GM23248 (cell line): ENCODE measurements at places on chromosomes 4 and X.

GRCh38 chr4:74230902-74231499 is 73.1 kb downstream of the MTHFD2L start:
- peak; percentile 96 for DNase-seq

GRCh38 chrX:74509989-74510388 is 88.7 kb downstream of the SLC16A2 start:
- DNase-seq = peak; percentile 26

DNA sequence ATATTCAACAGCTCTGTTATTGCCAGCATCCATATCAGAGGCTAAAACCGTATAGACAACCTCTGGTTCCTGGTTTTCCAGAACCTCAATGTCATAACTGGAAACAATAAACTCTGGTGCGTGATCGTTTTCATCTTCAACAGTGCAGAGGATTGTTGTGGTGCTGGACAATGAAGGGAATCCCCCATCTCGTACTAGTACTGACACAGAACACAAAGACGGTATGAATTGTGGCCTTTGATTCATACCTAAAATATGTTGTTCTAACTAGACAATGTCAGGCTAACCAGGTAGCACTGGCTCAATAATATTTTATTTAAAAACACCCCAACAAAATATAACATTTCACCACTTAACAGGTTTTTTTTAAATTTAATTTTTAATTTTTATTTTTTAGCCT is 186.9 kb downstream of the DCHS2 start:
- DNase-seq = no peak

- no peak for DNase-seq
Measured at GRCh38 chrX:136863826-136864225, 16.7 kb downstream of the RBMX start.

- DNase-seq = peak; percentile 46
Measured at GRCh38 chr4:153497091-153497531, 31.0 kb downstream of the TMEM131L start.

- no peak for DNase-seq
Measured at GRCh38 chr4:123506011-123506695, 109.6 kb downstream of the SPRY1 start.

DNA sequence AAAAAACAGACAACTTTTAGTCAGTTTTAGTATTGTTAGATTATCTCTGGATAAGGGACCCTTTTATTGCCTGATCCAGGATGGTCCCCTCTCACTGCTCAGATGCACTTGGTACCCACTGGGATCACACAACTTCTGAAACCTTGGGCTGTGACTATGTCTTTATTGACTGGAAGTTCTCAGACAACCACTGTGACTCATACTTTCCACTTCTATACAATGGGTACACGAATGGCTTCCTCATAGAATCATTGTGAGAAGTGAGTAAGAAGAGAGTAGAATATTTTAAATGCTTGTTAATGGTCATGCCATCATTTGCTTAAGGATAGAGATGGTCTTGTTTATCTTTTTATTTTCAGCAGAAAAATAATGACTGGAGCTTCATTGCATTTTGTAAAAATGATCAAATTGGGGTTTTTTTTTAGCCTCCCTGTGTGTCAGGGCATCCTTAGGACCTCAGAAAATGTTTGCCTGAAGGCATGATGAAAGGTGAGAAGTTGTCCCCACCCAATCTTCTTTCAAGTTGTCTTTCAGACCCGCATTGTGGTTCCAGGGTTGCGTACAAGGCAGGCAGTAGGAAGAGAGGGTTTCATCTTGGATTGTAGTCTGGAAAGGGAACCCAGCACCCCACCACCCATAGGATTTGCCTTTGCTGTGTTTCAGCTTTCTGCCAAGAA is 115.1 kb downstream of the CPEB2 start:
- peak; percentile 29 for DNase-seq

DNA sequence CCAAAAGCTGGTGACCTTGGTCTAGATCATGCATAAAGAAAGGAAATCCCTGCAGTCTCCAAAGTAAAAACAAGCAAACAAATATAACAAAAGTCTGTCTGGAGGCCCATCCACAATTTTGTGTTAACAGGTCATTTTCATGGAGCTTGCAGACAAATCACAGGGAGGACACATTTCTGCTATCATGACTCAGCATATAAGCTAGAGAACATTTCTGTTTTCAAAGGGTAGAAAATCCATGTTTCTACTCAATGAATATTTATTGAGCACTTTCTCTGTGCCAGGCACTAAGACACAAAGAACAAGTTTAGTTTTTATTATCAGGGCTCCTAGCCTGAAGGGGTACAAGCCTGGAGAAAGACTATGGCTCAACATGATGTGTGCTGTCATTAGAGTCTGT is 71.1 kb downstream of the PARM1 start:
- DNase-seq = no peak

- no peak for DNase-seq
Measured at GRCh38 chr4:16767861-16768260, 130.6 kb downstream of the LDB2 start.

DNA sequence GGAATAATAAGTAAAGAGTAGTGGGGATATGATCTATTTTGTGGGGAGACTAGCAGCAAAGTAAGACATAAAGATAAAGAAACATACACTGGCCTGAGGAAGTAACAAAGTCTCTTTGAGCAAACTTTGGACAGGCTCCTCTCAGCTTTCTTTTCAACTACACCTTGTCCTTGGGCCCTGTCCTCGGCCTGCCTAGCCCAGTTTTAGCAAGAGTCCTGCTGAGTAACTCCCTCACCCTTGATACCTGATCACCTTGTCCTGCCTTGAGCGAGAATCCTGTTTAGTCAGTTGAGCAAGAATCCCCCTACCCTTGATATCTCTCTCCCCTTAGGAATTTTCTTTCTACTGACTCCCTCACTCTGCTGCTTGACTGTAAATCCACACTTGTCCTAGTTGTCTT is 11.5 kb downstream of the HNRNPH2 start:
- no peak for DNase-seq

DNA sequence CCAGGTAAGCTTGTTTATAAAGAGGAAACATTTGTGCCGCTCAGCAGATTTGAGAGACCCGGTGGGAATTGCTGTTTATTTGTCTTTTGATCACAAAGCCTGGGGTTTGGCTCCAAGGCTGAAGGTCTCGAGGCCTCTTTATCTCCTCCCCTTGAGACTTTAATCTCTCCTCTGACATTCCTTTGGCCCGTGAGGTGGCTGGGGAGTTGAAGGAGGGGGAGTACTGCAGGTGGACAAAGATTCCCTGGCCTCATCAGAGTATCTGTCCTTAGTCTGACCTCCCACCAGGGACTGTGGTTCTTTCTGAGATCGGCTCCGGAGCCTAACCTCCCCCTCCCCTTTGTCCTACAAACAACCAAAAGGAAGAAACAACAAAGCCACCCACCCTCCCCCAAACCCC is 216.5 kb downstream of the MID1IP1 start:
- DNase-seq = no peak

DNA sequence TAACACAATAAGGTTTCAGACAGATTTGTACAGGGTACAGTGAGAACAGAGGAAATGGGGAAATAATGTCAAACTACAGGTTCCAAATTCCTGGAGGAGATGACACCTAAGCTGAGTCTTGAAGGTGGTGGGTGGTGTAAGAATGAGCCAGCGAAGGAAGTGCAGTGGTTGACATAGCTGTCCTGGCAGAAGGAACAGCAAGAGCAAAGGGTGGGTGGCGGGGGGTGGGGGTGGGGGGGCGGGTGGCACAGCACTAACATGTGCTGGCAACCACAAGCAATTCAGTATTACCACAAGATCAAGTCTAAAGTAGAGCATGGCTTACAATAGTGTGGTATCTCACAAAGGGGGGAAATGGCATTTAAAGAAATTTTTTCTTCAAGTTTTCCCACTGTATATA is 13.1 kb upstream of the G3BP2 start:
- DNase-seq = peak; percentile 9

DNA sequence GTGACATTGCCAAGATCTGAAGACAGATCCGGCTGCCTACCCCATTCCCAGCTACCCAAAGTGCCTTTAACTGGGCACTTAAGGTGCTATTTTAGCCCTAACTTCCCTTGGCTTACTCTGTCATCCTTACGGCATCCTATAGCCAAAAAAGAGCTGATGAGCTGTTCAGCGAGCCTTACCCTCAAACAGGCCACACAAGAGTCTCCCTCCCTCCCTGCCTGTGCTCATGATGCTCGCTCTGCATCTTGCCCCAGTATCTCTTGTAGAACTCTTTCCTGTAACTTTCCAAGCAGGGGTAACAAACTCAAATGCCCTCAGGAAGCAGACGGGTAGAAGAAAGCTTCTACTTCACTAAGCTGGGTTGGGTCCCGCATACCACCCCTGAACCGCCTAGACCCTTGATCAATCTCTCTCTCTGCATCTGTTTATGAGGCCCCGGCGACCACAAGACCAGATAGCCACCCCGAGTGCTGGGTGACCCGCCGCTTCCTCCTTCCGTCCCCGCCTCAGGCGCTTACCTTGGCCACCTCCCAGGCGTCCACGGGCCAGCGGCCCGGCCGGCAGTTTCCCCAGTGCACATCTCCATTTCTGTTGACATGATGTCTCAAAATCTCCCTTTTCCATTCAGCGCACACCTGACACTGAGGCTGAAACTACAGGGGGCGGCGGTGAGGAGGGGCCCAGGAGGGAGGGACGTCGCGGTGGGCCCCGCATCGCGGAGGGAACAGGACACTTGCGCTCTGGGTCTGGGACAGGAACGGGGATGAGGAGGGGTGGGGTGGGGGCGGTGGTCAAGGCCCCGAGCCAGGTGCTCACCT is 663 bp downstream of the CXorf38 start:
- DNase-seq = peak; percentile 67

DNA sequence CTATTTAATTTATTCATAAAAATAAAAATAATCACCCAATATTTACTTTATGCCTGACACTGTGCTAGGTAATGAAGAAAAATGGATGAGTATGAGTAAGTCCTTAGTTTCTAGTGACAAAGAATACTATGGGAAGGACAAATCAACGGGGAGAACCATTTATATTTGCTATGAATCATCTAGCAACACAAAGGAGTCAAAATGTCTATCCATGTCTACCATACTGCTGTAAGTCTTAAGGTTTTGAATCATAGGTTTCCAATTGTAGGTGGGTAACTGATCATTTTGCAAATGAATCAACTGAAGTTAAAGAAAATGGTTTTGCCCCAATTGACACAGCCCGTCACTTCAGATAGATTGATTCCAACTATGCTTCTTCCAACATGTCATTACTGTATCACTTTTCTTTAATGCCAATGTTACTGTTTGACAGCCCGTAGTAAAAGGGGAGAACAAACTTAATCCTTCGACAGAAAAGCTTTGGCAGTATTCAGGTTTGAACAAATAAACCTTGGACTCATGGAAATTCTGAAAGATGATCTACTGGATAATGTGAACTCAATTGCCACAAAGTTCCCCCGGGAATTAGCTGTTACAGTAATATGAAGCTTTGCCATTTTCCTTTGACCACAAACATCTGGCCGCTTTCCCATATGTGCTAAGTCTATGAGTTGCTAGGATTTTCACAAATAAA is 3.2 kb downstream of the TDO2 start:
- peak; percentile 99 for DNase-seq

DNA sequence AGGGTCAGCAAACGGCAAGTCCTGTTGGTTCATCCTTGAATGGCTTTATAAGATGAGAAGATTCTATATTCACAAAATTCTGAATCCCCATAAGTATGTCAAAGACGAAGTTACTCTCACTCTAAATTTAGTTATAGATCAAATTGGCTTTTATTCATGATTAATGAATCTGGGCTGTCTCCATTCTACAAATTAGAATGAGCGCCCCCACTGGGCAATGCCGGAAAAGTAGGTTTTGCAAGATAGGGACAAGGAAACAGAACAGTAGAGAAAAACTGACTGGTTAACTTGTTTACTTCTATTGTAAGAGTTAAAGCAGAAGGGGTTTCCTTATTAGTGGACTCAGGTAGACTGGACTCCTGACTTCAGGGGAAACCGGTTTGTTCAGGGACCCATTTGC is 100.3 kb downstream of the F11 start:
- DNase-seq = no peak

DNA sequence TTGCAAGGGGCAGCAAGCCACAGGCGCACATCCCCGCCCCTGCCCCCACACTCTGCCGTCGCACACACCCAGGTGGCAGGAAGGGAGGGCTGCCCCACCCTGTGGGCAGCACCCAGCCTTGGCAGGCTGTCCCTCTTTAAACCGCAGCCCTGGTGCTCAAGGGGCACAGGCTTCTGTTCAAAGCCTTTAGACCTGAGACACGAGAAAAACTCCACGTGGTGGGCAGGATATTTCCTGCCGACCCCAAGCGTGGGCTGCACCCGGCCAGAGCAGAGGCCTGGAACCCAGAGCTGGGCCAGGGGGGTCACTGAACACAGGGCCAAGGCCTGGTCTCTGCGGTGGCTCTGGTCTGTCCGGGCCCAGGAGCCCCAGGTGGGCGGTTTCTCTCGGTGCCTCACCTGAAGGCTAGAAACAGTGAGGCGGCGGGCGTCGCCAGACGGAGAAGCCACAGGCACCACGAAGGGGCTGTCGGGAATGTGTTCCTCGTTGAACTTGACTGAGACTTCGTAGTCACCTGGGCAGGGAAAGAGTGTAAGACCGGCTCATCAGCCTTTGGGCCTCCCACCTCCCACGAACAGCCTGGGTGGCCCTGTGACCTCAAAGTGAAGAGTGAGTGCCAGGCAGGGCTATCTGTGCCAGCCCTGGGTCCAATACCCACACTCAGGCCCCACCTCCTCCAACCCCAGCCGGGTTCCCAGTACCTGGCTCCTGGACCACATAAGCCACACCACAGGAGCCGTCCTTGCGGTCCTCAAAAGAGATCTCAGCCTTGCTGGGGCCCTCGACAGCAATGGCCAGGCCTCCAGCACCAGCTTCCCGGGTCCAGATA is 23.0 kb downstream of the FLNA start:
- DNase-seq = no peak
